G401 (cell line): ENCODE measurements at places on chromosomes 3 and 15. TPM values are rescaled to one million over a fixed set of nuclear protein-coding genes. Genes with fewer than 3 reads are reported as not detected.

- peak; percentile 19 for DNase-seq
These were observed 15.3 kb upstream of the PARP14 start for GRCh38 chr3:122665226-122665786.

DNA sequence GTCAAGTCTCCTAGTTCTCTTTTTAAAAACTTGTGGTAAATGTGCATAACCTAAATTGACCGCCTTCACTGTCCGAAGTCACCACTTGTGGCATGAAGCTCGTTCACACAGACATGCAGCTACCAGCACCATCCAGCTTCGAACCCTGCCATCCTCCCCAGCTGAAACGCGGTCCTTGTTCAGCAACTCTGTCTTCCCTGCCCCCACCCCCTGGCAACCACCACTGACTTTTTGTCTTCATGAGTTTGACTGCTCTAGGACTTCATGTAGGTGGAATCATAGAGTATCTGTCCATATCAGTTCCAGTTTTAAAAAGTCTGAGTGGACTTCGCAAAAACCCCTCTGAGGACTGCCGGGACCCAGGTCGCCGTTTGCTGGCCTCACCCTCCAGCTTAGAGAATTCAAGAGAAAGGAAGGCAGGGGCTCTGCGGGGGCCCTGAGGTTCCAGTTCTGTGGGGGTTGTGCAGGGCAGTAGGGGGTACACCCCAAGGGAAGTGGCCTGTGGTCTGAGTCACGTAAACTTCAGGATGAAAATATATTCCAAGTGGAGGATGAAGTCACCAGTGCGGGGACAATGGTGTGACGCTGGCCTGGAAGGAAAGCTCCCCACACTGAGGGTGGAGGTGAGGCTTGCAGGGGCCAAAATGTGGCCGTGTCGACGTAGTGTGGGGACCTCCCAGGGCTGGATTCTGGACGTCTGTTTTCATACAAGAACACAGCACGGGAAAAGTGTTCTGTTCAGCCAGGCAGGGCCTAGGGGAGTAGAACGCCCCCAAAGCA lies 67.6 kb downstream of the ABTB1 start:
- no peak for DNase-seq

DNA sequence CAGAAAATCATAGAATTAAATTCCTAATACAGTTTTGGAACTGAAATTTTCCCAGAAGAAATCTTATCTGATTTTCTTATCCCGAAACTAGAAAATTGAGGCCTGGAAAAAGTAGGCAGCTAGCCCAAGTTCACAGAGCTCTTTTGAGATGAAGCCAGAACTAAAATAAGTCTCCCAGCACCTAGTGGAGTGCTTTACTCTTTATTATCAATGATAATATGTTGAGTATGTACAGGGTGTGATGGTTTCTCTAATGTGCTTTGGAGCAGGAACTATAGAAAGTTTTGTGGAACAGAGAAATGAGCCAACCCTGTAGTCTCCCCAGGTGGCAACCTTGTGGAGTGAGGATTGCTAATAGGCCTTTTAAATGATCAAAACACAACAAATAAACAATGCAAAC lies 30.3 kb upstream of the BCL6 start:
- no peak for DNase-seq

DNA sequence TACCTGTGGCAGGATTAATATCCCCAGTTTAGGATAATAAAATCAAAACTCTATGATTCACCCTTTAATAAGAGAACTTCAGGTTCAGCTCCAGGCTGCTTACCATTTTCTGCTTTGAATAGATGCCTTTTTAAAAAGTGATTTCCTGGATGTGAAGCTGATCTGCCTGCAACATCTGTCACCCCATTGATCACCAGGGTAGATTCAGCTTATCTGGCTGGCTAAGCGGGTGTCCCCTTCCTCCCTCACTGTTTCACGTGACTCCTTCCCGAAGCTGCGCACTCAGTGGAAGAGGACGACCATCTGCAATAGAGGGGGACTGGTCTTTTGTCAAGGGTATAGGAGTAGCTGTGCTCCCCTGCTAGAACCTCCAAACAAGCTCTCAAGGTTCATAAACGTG lies 128.1 kb downstream of the IL1RAP start:
- no peak for DNase-seq

DNA sequence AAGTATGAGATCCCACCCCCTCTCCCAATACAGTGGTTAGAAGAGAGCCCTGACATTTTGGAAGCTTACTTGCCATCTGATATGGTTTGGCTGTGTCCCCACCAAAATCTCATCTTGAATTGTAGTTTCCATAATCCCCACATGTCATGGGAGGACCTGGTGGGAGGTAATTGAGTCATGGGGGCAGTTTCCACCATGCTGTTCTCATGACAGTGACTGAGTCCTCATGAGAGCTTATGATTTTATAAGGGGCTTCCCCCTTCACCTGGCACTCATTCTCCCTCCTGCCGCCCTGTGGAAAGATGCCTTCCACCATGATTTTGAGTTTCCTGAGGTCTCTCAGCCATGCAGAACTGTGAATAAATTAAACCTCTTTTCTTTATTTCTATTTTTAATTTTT lies 28.8 kb upstream of the HES1 start:
- DNase-seq, result no peak

GRCh38 chr3:33807191-33807590 lies 8.8 kb downstream of the PDCD6IP start:
- DNase-seq, result peak; percentile 41

DNA sequence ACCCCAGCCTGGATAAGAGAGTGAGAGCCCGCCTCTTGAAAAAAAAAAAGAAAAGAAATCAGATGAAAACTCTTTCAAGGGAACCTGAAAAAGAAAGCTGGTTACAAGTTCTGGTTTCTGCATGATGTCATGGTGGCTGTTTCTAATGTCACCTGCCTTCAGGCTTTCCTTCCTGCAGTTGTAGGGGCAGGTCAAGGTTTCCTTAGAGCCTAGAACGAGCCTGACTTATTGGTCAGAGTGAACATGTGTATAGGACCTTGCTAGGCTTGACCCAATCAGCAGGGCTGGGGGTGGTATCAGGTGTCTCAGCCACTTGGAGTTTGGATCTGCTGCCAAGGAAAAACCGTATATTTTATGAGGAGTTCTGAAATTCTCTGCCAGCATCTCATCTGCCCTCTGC lies 3.8 kb downstream of the IVD start:
- no peak for DNase-seq

DNA sequence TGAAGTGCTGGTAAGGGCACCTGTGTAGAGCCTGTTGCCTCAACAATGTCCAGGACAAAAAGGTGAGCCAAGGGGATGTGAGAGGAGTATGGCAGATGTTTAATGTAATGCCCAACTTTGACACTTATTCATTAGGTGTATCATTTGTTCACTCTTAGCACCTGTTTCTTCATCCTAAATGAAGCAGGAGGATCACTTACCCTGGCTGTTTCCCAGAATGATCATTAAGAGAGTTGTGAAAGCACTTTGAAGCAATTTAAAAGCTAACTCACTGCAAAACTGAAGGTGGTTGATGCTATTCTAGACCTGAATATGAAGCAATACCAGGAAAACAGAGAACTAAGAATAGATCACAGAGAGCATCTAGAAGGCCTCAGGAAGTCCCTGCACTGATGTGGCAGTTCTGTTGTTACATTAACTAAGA lies 3.4 kb upstream of the HHLA2 start:
- no peak for DNase-seq

DNA sequence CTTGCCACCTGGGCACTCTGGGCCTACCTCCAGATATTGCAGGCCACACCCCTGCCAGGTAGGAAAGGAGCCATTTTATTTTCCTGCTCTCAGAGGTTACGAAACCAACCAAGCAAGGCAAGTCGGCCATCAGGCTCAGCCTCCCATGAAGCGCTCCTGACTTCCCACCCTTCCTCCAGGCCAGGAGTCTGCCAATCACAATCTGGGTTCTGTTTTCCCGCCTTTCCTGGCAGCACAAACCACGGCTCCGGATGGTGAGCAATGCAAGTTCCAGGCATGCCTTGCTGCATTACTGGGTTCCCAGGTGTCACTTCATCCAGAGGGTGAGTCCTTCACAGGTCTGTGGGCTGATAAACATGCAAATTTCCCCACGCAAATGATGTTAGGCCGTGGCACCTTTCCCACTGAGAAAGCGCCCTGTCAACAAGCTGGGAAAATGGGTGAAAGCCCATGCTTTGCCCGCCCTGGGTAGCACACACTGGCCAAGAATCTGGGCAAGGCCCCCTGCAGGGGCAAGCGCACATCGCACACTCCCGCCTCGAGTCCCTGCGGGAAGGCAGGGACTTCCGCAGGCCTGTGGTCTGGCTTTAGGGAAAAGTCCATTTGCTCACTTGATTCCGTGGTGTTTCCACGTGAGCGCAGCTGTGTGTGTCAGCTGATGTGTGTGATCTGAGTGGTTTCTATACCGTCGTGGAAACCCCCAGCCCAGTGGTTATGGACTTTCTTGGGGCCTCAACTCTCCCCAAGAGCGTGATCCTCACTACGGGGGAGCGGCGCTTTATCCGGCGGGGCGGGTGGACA lies 61.6 kb upstream of the RYK start:
- DNase-seq, result peak; percentile 55

- DNase-seq, result no peak
These were observed 116.5 kb downstream of the SLMAP start for GRCh38 chr3:57872606-57873005.

DNA sequence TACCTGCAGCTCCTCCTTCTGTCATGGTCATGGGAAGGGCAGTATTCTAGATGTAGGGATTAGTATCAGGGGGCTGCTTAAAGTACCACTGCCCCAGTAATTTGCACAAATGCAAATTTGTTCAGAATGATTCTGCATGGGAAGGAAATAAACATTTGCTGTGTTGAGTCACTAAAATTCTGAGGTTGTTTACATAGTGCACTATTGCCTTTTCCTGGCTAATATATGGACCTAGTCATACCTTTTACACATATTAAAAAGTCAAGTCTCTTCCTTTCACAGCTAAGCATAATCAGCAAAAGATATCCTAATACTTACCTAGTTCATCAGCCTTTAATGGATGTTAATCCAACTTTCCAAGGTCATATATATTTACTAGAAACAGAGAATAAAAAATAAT lies 746.4 kb upstream of the NR2F2 start:
- DNase-seq, result no peak

DNA sequence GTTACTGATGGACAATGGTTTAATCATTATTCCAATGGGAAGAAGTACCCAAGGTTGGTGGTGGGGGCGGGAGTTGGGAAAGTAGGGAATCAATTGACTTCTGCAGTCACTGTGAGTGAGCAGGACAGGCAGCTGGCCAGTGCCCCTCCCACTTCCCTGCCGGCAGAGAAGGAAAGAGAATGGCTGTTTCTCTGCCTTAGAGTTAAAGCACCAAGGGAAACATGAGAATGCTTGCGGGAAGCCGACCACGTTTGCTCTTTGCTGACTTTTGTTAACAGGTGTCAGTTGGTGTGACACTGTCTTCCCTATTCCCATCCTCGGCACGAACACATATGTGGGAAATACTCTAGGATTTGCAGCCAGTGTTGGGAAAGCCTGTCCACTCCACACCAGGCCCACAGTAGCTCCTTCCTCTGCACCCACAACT lies 33.5 kb upstream of the MFSD1 start:
- no peak for DNase-seq

GRCh38 chr15:98257290-98257689 lies 296.8 kb downstream of the ARRDC4 start:
- DNase-seq, result no peak

- no peak for DNase-seq
These were observed 14.7 kb downstream of the PGBD4 start for GRCh38 chr15:34116620-34117019.

GRCh38 chr15:98390946-98391530 lies 257.3 kb upstream of the IGF1R start:
- no peak for DNase-seq

- no peak for DNase-seq
These were observed 14.8 kb downstream of the BDH1 start for GRCh38 chr3:197540961-197541377.

GRCh38 chr15:82549199-82549665 lies 9.0 kb upstream of the RPS17 start:
- no peak for DNase-seq

DNA sequence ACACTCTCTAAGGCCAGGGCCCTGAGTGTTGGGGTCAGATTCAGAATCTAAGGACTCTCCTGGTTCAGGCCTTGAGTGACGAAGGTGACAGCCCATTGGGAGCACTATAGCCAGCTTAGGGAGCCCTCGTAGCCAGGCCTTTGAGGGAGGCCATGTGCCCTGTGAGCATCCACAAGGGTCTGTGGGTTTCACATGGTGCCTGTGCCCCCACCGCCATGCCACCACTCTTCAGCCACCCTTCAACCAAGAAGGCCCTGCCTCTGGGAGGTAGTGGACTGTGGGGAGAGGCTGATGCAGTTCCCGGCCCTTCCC lies 37.5 kb downstream of the TSPAN3 start:
- no peak for DNase-seq

DNA sequence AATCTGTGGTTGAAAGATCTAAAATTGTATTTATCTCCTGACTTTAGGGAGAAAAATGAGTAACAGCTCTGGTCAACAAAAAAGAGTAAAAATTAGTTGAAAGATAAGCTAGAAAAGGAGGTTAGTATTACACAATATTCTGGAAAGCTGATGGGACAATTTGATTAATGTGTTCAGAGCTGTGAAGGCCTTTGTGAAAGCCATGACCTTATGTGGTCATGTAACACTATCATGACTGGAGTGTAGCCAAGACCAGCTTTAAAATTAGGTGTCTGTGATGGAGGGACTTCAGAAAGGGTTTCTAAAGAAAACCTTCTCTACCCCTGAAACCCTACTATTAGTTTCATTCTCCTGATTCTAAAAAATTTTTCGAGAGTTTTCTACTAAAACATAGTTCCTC lies 127.2 kb downstream of the NFKBIZ start:
- no peak for DNase-seq

GRCh38 chr3:145518639-145519038 lies 642.3 kb downstream of the PLOD2 start:
- no peak for DNase-seq

- DNase-seq, result no peak
These were observed 165.8 kb downstream of the MECOM start for GRCh38 chr3:169497567-169498257.

DNA sequence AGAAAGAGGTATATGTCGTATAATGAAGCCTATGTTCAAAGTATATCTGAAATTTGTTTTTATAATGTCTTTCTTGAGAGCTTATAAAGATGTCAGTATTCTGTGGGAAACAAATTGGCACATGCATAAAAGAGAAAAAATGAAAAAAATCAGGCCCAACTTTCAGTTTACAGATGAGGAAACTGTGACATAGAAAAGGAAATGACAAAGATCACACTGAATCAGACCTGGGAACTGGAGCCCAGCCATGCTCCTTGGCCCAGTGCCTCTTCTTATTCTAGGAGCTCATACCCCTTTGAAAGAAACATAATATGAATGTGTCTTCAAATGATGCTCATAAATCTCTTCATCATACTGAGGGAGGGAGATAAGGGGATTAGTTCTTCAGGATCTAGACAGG lies 48.4 kb downstream of the TMEM44 start:
- DNase-seq, result no peak

GRCh38 chr3:188697127-188697526 lies 474.6 kb upstream of the TPRG1 start:
- DNase-seq, result no peak

CCDC39 gene
- not detected in 2 replicates for total RNA-seq

SLC12A1 gene
- total RNA-seq, result not detected in 2 replicates

ACKR4 gene
- not detected in 2 replicates for total RNA-seq

MESP2 gene
- not detected in 2 replicates for total RNA-seq

FEZF2 gene
- not detected in 2 replicates for total RNA-seq

GTF2A2 gene
- total RNA-seq, result 81.6 and 111 TPM in 2 replicates

HCLS1 gene
- total RNA-seq, result not detected in 2 replicates

LRRC31 gene
- total RNA-seq, result not detected in 2 replicates

CD80 gene
- not detected in 2 replicates for total RNA-seq

TUSC7 gene
- not detected in 2 replicates for total RNA-seq

PLS1 gene
- total RNA-seq, result 5.2 and 12.1 TPM in 2 replicates

SLC24A5 gene
- not detected in 2 replicates for total RNA-seq

NXPE3 gene
- total RNA-seq, result 12.3 and 13.9 TPM in 2 replicates

TOP2B gene
- 63.3 and 122 TPM in 2 replicates for total RNA-seq

HIGD2B gene
- not detected in 2 replicates for total RNA-seq

ATP13A5 gene
- total RNA-seq, result not detected in 2 replicates

MUSTN1 gene
- not detected in 2 replicates for total RNA-seq

ZIC1 gene
- total RNA-seq, result not detected in 2 replicates
